ENCODE measurements at places on chromosomes 3 and 15. TPM values are rescaled to one million over a fixed set of nuclear protein-coding genes. Genes with fewer than 3 reads are reported as not detected.

DNA sequence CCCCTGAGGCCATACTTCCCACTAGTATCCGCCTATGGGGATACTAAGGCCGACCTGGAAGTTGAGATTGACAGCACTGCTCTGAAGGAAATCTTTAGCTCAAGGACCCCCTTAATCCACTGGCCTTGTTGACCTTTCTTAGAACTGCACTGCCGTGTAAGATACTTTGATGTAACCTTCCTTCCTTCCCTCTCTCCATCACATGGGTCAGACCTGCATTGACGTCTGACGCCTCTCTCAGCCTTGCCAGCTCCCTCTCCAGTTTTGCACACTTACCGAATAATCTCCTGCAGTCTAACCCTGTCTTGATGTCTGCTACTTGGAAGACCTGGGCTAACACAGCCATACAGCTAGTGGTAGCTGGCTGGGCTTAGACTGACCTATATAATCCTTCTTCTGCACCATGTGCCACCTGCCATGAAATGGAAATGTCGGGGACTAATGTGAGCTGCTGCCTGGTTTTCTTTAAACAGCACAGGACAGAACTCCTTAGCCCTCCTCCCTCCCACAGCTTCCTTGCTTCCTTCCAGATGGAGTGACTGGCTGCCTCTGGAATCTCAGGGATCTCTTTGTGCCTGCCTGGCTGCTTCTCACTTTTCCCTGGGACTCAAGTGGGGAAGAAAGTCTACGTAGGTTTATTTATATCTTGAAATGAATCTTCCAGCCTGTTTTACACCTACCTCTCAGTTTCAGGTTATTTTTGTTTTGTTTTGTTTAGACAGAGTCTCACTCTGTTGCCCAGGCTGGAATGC lies 39.2 kb upstream of the HERC1 start:
- DNase-seq: no peak

DNA sequence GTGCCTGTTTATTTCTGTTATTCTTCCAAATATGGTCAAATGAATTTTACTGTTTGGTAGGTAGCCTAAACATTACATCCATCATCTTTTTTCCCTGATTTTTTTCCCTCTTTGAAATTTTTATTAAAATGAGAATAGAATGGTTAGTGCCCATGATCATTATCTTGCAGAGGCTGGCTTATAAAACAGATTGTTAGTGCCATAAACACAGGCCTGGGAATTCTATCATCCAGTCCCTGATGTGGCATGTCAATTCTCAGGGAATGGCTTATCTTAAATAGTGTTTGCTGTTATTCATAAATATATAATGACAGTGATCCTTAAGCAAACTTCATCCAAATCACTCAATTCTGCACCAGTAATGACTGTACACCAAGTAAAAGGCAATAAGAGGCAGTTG lies 207.3 kb downstream of the TUSC7 start:
- DNase-seq: no peak

The C3orf80 gene
- total RNA-seq: 0.86 TPM

The AP4E1 gene
- 26.3 TPM for total RNA-seq

The TMC3 gene
- not detected for total RNA-seq
